ENCODE measurements at places on chromosomes 6 and 20.

DNA sequence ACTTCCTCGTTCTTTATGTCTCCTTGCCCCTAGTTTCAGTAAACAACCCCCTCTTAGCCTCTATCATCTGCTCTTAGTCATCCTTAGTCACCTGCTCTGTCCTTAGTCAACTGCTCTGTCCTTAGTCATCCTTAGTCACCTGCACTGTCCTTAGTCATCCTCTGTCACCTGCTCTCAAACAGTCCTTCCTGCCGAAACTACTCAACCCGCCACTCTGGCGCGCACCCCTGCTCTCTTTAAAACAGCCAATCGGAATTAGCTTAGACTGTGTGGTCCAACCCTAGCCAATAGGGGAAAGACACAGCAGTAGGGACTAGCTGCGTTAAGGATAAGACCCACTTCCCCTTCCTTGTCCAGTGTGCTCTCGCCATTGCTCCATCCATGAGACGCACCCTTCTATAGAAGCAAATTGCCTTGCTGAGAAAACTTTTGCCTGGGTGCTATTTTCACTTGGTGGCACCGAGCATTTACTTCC lies 73.9 kb downstream of the BACH2 start:
- no peak for DNase-seq

DNA sequence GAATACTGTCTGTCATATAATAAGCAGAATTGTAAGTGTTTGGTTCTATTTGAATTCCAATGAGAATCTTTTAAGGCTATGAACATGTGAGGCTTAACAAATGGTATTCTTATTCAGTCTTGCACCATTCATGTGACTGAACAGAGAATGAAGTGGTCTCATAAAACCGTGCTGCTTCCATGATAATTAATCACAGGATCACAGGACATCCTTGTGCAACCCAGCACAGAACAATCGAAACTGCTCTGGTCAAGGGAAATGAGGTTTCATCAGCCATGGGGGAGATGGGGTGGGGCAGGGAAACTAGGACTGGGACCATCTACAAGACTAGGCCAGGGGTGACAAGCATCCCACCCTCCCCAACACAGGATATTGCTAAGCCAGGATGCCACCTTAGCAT lies 6.0 kb downstream of the PPIL6 start:
- DNase-seq: no peak

DNA sequence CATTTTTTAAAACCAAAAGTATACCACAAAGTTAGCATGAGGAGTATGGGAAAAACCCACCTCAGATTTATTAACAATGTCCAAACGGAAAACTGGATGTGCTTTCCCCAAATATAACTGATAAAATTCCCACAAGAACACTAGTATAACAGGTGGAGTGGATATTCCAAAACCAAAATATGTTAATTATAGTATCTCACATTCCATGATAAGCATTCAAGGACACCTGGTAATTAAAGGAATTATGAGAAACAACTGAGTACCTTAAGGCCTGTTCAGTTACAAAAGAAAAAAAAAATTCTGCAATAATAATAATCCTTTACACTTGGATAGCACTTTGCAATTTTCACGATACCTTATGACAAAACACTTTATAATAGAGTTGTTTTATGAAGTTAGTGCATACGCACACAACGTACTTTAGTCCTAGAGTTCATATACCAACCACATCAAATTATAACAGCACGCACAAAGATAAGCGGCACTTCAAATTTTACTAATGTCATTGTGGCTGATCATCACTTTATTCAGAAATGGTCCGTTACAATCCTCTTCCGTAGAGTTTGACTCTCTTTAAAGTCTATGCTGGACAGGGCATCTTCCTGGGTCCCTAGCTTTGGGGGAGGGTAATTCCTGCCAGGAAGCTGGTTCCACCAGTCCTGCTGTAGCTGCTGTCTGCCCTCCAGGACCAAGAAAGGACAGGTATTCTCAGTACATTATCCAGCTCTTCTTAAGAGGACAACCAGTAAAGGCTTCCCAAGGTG lies 1.7 kb downstream of the CDK19 start:
- DNase-seq: peak; percentile 53

DNA sequence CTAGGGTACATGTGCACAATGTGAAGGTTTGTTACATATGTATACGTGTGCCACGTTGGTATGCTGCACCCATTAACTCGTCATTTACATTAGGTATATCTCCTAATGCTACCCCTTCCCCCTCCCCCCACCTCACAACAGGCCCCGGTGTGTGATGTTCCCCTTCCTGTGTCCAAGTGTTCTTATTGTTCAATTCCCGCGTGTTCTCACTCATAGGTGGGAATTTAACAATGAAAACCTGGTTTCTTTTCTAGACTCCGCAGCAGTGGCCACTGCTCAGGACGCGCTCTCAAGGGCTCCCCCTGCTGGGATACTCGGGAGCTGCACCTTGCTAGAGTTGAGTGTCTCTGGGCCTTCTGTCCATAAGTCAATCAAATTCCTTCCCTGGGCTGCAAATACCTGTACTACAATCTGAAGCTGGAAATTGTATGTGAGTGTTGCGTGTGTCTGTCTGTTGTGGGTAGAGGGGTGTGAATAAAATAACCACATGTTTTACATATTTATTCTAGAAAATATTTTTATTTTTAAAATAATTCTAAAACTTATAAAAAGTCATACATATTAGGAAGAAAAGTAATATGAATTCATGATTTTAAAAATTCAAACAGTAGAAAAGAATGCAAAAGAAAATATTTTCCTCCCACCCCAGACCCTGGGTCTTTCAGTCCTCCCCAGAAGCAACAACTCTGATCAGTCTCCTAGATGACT lies 8.2 kb upstream of the CEP250 start:
- peak; percentile 91 for DNase-seq

DNA sequence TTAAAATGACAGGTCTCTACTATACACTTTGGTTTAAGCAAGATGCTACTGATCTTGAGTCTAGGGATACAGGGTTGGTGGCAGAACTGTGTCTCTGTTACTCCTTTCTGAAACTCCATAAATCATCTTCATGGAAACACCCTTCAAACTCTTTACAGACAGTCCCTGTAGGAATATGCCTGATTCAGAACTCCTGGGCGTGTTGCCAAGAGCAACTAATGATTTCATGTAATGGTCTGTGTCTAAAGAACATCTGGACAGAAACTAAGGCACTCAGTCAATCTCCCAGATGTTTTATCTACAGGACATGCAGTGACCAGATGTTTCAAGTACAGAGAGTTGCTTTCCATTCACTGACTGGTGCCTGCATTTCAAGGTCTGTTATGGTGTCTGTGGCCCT lies 464.4 kb upstream of the CHD6 start:
- peak; percentile 4 for DNase-seq

- no peak for DNase-seq
Observed at GRCh38 chr6:157155804-157156203, 167.5 kb downstream of the TMEM242 start.

DNA sequence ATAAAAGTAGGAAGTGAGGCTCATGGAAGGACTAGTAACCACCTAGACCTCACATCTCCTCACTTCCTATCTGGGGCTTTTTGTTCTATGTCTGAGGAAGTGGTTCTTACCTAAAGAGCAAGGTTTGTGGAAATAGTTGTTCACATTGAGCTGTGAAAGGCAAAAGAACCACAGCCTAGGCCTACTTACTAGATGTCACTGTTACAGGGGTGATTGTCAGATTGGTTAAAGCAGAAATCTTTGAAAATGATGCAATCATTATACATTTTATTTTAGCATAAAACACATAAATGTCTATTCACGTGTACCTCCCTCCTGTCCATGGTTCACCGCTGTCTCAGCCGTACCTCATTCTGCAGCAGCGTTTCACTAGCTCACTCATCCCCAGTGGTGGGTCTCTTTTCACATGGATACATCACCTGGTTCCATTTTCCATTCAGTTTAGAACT lies 268.8 kb downstream of the TMEM242 start:
- DNase-seq: no peak

DNA sequence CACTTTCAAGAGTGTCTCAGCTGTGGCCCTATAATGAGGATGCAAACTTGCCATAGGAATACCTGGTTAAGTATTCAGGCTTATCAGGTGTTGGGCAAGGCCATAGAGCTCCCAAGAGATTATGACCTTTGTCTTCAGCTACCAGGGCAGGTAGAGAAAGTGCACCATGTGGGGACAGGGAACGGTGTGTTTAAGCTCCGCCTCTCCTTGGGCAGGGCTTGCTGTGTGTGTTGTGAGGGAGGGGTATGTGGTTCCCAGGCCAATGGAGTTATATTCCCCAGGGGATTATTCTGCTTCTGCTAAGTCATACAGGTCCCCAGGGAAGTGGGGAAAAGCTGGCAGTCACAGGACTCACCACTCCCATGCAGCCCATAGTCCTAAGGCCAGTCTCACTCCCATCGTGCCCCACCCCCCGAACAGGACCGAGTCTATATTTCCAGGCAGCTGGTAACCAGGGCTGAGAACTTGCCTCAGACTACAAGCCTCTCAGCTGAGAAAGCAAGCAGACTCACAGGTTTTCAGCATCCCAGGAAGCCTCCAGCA lies 660.2 kb downstream of the HTR1B start:
- no peak for DNase-seq

DNA sequence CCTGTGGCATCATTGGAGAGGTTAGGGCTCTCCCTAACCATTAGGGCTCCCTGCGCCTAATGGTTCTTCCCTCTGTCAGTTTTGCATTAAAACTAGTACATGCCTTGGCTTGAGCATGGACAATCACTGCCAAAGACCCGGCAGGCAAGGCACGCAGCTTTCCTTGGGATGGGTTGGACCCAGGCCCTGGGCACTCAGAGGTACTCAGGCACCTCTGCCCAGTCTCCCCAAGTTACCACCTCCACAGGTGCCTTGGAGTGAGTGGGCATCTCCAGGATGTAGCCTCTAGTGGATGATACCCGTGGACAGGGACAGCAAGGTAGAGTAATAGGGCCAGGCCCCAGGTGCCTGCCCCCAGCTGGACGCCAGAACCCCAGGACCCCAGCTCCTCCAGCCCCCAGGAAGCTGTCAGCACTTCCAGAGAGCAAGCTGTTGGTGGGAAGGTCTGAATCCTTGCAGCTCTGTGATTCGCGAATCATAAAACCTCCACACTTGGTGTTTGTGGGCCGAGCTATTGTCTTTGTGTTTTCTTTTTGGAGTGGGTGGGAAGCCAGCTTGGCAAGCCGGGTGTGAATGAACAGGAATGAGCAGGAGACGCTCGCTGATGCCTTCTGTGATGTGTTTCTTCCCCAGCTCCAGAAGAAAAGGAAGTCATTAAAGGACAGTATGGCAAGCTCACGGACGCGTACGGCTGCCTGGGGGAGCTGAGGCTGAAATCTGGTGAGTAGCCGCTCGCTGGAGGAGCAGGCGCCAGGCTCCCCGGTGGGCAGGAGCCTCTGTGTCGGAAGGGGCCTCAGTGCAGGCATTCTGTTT lies 35.1 kb downstream of the SYNJ2 start:
- DNase-seq: no peak

- DNase-seq: no peak
Observed at GRCh38 chr6:40722553-40723258, 135.5 kb upstream of the LRFN2 start.

- no peak for DNase-seq
Observed at GRCh38 chr20:11454966-11455799, 462.5 kb upstream of the BTBD3 start.

DNA sequence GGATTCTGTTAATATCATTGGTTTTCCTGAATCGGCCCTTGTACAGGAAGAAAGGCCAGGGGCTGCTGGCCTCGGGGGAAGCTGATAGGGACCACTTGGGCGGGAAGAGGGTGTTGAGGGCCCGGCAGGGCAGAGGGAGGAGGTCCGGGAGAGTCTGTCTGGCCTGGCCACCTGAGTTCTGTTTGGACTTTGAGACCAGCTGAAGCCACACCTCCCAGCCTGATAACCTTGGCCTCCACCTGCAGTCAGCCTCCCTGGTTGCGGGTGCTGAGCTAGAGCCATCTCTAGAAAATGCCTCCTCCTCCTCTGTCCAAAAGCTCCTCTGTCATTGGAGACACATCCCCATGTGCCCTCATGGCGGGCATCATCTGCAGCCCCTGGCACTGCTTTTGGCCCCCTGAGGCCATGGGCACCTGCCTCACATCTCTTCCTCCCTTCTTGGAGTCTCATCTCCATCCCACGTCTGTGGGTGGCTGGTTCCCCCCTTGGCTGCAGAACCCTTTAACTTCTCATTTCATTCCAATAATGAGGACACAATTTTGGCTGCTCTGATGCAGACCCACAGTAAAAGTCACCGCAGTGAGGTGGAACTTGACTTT lies 16.6 kb downstream of the APCDD1L start:
- DNase-seq: no peak

GRCh38 chr6:170163405-170164170 lies 127.3 kb downstream of the DLL1 start:
- no peak for DNase-seq

All from hematopoietic multipotent progenitor cell treated with erythropoietin and hydrocortisone succinate and interleukin-3 and kit ligand, for 8 days (in vitro differentiated cells).